Suppressor macrophage (primary cell): ENCODE measurements at places on chromosomes 4 and X.
A peak's percentile ranks its signal among the peaks of the same experiment; 100 is the strongest.

DNA sequence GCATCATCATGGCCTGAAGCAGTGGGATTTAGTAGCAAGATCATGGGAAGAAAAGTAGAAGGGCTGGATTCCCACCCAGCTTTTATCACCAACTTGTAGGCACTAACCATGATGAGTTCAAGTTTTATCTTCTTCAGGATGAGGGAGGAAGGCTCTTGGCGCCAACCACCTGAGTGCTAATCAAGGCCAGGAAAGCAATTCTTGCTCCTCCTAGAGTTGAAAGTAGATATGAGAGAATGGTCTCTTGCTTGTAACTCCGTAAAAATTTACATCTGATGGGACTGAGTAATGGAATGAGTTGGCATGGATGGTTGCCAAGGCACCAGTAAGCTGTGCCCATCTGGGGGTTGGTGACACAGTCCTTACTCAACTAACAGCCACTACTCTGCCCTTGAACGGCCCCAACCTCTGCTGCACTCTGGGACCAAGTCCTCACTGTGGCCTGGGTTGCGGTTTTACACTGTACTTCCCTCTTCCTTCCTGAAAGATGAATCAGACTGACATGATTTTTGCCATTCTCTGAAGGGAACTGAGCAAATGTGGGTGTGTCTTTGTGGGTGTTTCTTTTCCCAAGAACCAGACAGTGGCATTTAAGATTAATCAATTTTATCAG is 39.4 kb upstream of the NDP start:
- peak; percentile 82 for DNase-seq

GRCh38 chr4:123554801-123555232 is 158.2 kb downstream of the SPRY1 start:
- DNase-seq = peak; percentile 28

DNA sequence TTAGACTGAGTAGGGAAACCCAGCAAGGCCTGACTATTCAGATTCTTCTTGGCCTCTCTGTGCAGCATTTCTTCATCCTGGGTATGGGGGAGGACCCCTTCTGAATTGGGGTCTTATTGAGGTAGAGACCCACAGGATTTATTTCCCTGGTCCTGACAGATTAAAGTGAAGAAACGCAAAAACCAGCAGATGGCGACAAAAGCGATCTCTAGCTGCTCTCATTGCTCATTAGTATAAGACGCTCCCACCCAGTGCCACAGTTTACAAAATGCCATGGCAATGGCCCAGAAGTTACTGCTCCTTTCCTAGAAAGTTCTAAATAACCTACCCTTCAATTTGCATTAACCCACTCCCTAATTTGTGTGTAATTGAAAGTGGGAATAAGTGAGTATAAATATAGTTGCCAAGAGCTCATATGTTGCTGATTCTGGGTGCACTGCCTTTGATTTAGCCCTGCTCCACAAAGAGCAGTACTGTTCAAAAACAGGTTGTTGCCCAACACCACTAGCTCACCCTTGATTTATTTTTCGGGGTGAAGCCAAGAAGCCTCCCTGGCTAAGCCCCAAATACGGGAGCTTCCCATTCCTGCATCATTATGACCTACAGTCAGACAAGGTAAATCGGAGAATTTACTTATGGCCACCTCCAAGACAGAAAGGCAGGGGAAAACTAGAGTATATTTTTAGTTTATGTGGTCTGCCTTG is 3.7 kb upstream of the BEX4 start:
- DNase-seq = peak; percentile 57

DNA sequence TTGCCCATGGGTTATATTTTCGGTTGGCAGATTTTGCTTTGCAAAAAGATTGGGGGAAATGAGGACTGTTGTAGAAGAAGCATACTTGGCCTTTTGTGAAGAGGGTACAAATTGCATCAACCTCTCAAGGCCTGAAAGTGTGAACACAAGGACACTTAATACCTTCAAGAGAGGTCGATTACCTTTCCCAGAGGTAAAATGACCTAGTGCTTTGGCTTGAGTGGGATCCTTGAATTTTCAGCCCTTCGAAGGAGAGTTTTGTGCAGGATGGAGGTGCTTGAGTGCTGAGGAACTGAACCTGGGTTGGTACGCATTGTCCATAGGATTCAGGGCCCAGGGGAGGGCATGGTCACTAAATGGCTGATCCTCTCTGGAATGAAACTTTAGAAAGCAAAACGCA is 27.6 kb upstream of the NKAP start:
- DNase-seq = no peak

DNA sequence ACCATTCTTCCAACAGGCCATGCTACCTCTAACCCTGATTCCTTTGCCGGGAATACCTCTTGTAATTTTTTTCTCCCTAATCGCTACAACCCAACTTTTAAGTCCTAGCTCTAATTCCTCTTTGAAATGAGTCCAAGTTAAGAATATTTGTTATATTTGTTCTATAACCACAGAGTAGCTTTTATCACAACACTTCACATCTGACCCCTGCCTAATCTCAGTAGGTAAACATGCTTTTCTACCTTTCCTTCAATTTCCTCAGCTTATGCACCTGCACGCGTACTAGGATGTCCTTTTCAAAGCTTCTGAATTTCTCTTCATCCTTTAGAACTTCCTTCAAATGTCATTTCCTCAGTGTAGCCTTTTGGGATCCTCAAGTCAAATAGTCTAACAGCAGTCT is 915.5 kb upstream of the LCORL start:
- DNase-seq = no peak

- DNase-seq = peak; percentile 58
These were observed 6.5 kb downstream of the CRLF2 start for GRCh38 chrX:1205681-1206611.

GRCh38 chr4:148850257-148850995 is 408.2 kb upstream of the NR3C2 start:
- no peak for DNase-seq

- no peak for DNase-seq
These were observed 19.2 kb downstream of the TMEM131L start for GRCh38 chr4:153485359-153485758.

DNA sequence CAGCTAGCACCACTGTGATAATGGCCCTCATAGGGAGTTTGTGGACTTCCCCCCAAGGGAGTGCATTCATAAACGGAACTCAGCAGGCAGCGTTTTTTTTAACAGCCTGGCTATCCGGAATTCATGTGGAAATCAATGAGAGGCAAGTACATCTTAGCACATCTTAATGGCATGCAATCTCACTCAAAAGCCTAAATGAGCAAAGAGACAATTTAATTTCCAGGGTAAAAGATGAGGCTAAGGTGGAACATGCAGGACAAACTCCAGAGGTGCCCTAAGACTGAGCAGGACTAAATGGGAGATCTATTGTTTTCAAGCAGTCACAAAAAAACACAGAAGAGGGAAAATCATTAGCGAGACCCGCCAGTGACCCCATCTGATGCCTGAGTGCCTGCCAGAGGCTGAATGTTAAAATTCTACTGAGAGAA is 243.5 kb upstream of the KCNIP4 start:
- DNase-seq = no peak

DNA sequence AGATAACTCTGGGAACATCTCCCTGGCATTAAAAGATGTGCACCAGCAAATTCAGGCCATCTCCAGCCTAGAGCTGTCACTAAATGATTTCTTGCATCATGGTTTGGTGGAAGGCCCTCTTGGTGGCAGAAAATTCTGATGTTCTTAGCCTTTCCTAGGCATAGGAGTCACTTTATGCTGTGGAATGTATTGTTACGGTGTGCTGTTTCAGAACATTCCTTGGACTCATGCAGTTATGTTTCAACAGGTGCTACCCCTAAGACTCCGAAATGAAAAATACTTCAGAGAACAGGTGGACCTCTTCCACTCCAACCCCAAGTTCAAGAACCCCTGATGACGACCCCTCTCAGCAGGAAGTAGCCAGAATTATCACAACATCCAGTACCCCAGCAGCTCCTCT is 20.3 kb upstream of the PAPSS1 start:
- DNase-seq = no peak

GRCh38 chrX:136851526-136851925 is 29.0 kb downstream of the RBMX start:
- no peak for DNase-seq
